Smooth muscle cell of the umbilical artery (primary cell): ENCODE measurements at places on chromosomes 7 and 10. TPM values are rescaled to one million over a fixed set of nuclear protein-coding genes. Genes with fewer than 3 reads are reported as not detected.

Gene SYT15B
- total RNA-seq: 0.05 and 1.5 TPM in 2 replicates

Gene CPA4
- 113 and 524 TPM in 2 replicates for total RNA-seq

Gene COA1
- 37.6 and 49.0 TPM in 2 replicates for total RNA-seq

Gene ANKRD1
- 6.2 and 56.1 TPM in 2 replicates for total RNA-seq

Gene PWWP2B
- 12.2 and 13.2 TPM in 2 replicates for total RNA-seq

Gene PNLIPRP1
- not detected in 2 replicates for total RNA-seq

Gene BLVRA
- total RNA-seq: 26.7 and 31.5 TPM in 2 replicates

Gene LARP4B
- 19.9 and 36.5 TPM in 2 replicates for total RNA-seq

Gene GRM3
- total RNA-seq: not detected in 2 replicates

Gene GIMAP6
- 0.05 and 0.30 TPM in 2 replicates for total RNA-seq

Gene RAPGEF5
- total RNA-seq: 1.5 and 1.6 TPM in 2 replicates

Gene TUBAL3
- not detected in 2 replicates for total RNA-seq

Gene TFR2
- total RNA-seq: 0.83 and 0.89 TPM in 2 replicates

Gene TMEM273
- total RNA-seq: not detected in 2 replicates

Gene CCDC186
- total RNA-seq: 16.9 and 22.4 TPM in 2 replicates

Gene ZNF138
- total RNA-seq: 4.8 and 6.1 TPM in 2 replicates

Gene LRGUK
- under 0.01 and 0.09 TPM in 2 replicates for total RNA-seq

Gene SLC18A3
- total RNA-seq: not detected in 2 replicates

Gene EIF5AL1
- total RNA-seq: 0.30 and 0.46 TPM in 2 replicates

Gene UNCX
- not detected in 2 replicates for total RNA-seq

Gene MRPS33
- total RNA-seq: 18.4 and 31.8 TPM in 2 replicates

Gene TWIST1
- total RNA-seq: 24.9 and 41.6 TPM in 2 replicates

Gene OR2A5
- not detected in 2 replicates for total RNA-seq

Gene FRA10AC1
- total RNA-seq: 15.3 and 25.8 TPM in 2 replicates

Gene CTTNBP2
- total RNA-seq: 0.78 TPM in 1 of 2 replicates, not detected in the other

Gene DYDC2
- total RNA-seq: not detected in 2 replicates

Gene CAV2
- 42.5 and 149 TPM in 2 replicates for total RNA-seq

Gene VGF
- total RNA-seq: 3.0 and 20.7 TPM in 2 replicates

Gene CCSER2
- 24.1 and 40.0 TPM in 2 replicates for total RNA-seq
